ENCODE measurements at places on chromosomes 4 and X.

DNA sequence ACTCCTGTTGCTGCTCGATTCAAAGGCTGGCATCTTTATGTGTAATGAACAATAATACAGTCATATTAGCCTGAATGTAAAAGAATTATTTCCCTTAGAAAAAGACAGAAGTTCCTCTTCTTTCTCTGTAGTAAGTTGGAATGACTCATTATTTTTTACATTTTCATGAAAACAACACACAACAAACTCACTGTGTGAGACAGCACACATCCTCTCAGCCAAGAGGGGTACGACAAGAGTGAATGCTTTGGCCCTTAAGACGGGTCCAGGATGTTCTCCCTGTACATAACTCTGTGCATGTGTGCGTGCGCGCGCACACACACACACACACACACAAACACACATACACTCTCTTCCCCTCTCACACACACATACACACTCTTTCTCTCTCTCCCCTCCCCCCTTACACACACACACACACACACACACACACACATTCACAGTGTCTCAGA is 72.8 kb downstream of the MANBA start:
- no peak for DNase-seq

DNA sequence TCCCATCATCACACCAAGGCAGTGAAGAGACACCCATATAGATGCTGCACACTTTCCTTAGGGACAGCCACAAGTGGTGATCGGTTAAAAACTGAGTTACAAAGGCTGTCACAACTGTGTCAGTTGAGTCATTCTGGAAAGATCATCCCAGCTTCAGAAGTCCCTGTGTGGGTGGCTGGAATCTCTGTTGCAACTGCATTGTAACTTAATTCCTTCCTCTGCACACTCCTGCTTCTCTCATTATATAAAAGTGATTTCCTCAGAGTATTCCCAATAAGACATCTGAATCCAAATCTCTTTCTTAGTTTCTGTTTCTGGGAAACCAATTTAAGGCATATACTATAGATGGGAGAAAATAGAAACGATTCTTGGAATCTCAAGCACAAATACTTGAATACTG is 88.1 kb downstream of the FSTL5 start:
- no peak for DNase-seq

DNA sequence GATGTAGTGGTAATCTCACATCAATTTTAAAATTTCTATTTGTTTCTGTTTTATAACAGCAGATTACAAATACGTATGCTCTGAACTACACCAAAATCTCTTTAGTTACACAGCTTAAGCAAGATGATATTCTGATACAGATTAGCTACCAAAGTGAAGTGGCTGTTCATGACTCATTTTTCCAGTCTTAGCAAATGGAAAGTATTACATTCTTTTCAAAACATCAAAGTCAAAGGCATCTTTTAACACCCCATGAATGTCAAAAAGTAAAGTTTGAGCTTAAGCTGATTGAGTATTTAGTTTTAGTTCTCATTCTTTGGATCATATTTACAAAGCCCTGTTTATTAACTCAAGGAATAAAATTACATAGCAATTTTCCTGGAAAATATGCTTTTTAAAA is 6.6 kb upstream of the HPGDS start:
- DNase-seq: no peak

DNA sequence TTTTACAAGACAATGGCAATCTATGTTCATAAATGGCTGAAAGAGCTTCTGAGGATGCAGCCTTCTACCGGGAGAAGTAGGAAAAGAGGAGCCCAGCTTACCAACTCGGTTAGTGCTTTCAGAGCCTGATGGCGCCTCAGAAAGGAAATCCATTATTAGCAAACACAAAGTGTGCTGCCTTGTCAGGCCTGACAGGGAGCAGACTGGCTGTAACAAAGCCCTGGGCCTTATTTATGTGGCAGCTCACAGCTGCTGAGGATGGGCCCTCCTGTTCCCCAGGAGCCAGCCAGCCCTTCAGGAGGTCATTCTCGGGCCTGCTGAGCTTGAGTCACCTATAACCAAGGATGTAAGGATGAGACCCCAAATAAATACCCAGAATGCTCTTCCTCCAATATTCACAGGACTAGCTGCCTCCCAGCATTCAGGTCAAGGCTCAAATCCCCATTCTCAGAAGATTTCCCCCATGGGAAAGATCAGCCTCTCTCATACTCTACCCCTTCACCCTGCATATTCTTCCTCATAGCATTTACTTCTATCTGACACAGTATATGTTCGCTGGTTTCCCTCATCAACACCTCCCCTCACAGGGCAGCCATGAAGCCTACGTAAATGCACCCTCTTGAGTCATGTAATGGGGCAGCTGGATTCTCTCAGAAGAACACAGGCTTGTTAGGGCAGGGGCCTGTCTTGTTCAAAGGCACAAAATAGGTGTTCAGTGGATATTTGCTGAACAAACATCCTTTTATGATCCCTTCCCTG is 227.0 kb upstream of the RASGEF1B start:
- DNase-seq: no peak

GRCh38 chr4:15956179-15956850 is 6.7 kb downstream of the FGFBP2 start:
- DNase-seq: peak; percentile 89

GRCh38 chr4:189053621-189054020 is 887.1 kb upstream of the FRG1 start:
- DNase-seq: no peak

GRCh38 chr4:7698584-7698983 is 241.1 kb downstream of the AFAP1 start:
- DNase-seq: no peak
